ENCODE measurements at places on chromosomes 6 and 20. TPM values are rescaled to one million over a fixed set of nuclear protein-coding genes. Genes with fewer than 3 reads are reported as not detected.

GRCh38 chr20:64067733-64068307 is 4.8 kb downstream of the TCEA2 start:
- no peak for DNase-seq
- H3K27ac ChIP-seq, result no peak overlapping the region
- H3K4me3 ChIP-seq, result no peak overlapping the region
- no peaks in the 10 kb centered on the region for H3K36me3 ChIP-seq
- no peaks in the 10 kb centered on the region for H3K27me3 ChIP-seq

The HDGFL1 gene
- total RNA-seq, result not detected

GRCh38 chr6:154962753-154963152 is 32.4 kb upstream of the TIAM2 start:
- no peak overlapping the region for H3K4me3 ChIP-seq
- H3K27ac ChIP-seq, result peak overlapping the region; percentile 88
- peak; percentile 23 for DNase-seq
- H3K4me1 ChIP-seq, result peaks cover 15% of the 10 kb centered on the region
- H3K36me3 ChIP-seq, result no peaks in the 10 kb centered on the region

DNA sequence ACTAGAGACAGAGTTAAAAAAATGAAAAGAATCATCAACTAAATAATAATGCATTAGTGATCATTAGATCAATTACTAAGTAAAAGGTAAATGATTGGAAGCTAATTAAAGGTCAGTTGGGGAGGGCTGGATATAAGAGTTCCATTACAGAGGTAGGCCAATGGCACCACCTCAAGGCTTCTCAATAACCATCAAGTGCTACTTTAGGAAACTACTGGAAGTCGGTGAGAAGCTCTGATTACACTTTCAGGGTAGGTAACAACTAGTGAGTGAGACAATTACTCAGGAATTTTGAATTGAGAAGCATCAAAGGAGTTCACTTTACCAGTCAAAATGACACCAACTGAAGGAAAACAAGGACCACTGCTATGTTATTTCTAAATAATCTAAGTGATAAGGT is 90.2 kb upstream of the HDAC2 start:
- no peak overlapping the region for H3K27ac ChIP-seq
- H3K4me1 ChIP-seq, result no peaks in the 10 kb centered on the region
- H3K36me3 ChIP-seq, result no peaks in the 10 kb centered on the region
- no peak overlapping the region for H3K4me3 ChIP-seq
- no peak for DNase-seq
- H3K27me3 ChIP-seq, result no peaks in the 10 kb centered on the region

DNA sequence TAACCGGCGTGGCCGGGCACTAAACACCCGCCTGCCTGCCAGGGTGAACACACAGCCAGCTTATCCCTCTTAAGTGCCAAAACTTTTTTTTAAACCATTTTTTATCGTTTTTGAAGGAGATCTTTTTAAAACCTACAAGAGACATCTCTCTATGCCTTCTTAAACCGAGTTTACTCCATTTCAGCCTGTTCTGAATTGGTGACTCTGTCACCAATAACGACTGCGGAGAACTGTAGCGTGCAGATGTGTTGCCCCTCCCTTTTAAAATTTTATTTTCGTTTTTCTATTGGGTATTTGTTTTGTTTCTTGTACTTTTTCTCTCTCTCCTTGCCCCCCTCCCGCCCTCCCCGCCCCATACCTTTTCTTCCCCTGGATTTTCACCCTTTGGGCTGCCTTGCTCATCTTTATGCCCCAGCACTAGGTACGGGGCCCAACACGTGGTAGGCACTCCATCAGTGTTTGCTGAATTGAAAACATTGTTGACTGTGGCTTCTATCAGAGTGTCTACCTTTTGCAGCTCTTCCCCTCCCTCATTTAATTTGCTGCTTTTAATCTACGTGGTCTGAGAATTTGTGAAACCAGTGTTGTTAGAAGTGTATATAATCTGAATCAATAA is 1.5 kb downstream of the ZCCHC3 start:
- H3K4me1 ChIP-seq, result peaks cover 40% of the 10 kb centered on the region
- peak overlapping the region; percentile 92 for H3K4me3 ChIP-seq
- H3K27ac ChIP-seq, result peak overlapping the region; percentile 100
- DNase-seq, result no peak

The SRSF12 gene
- 7.3 TPM for total RNA-seq

The HLA-DPA1 gene
- 2.6 TPM for total RNA-seq

- H3K4me1 ChIP-seq, result no peaks in the 10 kb centered on the region
- H3K36me3 ChIP-seq, result no peaks in the 10 kb centered on the region
- H3K27ac ChIP-seq, result no peak overlapping the region
- no peak overlapping the region for H3K4me3 ChIP-seq
- no peak for DNase-seq
Measured at GRCh38 chr20:60048634-60049521, 90.7 kb downstream of the CDH26 start.

- no peak for DNase-seq
- H3K36me3 ChIP-seq, result no peaks in the 10 kb centered on the region
- no peaks in the 10 kb centered on the region for H3K27me3 ChIP-seq
- no peak overlapping the region for H3K27ac ChIP-seq
Measured at GRCh38 chr6:47161176-47161687, 119.1 kb upstream of the ADGRF1 start.

DNA sequence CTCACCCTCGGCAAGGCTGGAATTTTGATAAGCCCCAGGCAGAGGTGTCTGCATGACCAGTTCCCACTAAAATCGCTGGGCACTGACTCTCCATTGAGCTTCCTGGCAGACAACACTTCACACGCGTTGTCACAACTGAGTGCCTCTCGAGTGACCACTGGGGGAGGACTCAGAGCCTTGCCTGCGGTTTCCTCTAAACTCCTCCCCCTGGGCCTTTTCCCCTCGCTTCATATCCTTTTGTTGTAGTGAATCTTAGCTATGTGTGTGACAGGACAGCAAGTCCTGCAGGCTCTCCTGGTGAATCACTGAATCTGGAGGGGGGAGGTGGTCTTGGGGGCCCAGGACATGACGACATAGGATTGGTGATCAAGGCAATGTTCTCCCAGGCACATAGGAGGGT is 670.8 kb downstream of the PRKN start:
- no peak overlapping the region for H3K4me3 ChIP-seq
- no peak overlapping the region for H3K27ac ChIP-seq
- H3K27me3 ChIP-seq, result no peaks in the 10 kb centered on the region
- H3K36me3 ChIP-seq, result no peaks in the 10 kb centered on the region
- H3K4me1 ChIP-seq, result no peaks in the 10 kb centered on the region
- DNase-seq, result peak; percentile 28

The NRN1 gene
- total RNA-seq, result not detected

The SIM1 gene
- 0.30 TPM for total RNA-seq

DNA sequence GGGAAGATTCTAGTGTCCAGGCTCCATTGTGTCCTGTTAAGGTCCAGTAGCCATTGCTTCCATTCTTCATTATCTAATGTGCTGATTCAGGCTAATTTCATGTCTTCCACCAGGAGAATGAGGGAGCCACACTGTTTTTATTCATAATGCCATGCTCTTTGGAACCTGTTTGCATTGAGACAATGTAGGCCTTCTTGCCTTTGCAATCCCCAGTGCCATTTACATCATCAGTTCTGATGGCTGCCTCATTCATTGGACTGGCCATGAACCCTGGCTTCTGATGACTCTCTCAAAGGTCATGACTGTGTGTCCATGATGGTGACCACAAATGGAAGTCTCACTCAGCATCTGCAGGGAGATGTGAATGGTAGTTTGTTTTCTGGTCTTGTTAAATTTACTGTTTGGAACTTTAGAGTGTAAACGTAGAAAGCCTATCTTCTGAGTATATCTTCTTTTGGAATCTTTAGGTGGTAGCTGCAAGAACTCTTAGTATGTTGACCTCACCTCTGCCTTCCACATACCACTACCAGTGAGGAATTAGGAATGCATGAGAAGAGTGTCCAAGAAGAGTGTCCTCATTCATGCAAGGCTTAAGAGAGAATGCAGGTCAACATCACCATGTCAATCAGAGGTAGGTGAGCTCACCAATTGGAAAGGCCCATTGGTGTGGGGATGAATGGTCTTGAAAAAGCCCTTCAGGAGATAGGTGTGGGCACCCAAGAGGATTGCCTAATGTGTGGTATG is 42.9 kb upstream of the ZFP64 start:
- H3K4me1 ChIP-seq, result peaks cover 9% of the 10 kb centered on the region
- no peaks in the 10 kb centered on the region for H3K36me3 ChIP-seq
- no peak for DNase-seq
- no peaks in the 10 kb centered on the region for H3K27me3 ChIP-seq
- H3K27ac ChIP-seq, result no peak overlapping the region

GRCh38 chr20:1118004-1118335 is 432 bp upstream of the PSMF1 start:
- no peak for DNase-seq
- H3K27me3 ChIP-seq, result no peaks in the 10 kb centered on the region
- peak overlapping the region; percentile 61 for H3K27ac ChIP-seq
- peaks cover 19% of the 10 kb centered on the region for H3K4me1 ChIP-seq

DNA sequence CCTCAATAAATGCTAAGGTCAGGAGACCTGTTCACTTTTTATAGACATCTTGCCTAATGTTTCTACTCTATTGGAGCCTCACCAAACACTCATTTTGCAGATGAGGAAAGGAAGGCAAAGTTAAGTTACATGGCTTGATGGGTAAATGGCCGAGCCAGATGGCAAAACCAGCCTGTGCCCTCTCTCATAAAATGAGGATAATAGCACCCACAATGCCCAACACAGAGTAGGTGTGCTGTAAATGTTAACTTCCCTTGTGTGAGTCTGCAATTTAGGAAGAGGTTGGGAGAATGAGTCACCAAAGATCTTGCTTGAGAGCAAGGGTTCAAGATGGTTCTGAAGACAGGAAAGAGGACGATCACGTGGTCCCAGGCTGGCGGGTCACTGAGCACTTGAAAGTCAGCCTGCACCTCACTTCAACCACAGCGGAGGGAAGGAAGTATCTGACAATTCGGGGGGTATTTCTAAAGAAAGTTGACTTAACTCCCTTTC is 3.3 kb downstream of the KCNK5 start:
- H3K4me1 ChIP-seq, result peaks cover 42% of the 10 kb centered on the region
- no peaks in the 10 kb centered on the region for H3K36me3 ChIP-seq
- no peak overlapping the region for H3K4me3 ChIP-seq

DNA sequence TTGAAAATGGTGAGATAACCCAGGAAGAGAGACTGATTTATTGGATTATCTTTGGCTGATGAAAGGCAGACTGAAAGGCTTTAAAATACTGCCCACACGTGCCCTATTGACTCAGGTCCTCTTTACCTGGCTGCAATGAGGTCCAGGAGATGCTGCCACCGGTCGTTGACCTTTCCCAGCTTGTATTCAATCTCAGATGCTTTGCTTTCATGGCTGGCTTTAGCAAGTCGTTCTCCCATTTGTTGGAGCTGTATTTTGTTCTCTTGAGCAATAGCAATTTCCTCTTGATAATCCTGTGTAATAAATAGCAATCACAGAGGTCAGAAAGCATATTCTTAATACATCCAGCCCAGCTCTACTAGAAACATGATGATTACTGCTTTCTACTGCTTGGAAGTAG is 368.8 kb downstream of the ESR1 start:
- no peaks in the 10 kb centered on the region for H3K4me1 ChIP-seq

- no peak overlapping the region for H3K4me3 ChIP-seq
- no peak overlapping the region for H3K27ac ChIP-seq
- H3K36me3 ChIP-seq, result no peaks in the 10 kb centered on the region
- DNase-seq, result no peak
Measured at GRCh38 chr6:92109256-92109655, 1310.1 kb downstream of the EPHA7 start.

The NOTCH4 gene
- 5.0 TPM for total RNA-seq

DNA sequence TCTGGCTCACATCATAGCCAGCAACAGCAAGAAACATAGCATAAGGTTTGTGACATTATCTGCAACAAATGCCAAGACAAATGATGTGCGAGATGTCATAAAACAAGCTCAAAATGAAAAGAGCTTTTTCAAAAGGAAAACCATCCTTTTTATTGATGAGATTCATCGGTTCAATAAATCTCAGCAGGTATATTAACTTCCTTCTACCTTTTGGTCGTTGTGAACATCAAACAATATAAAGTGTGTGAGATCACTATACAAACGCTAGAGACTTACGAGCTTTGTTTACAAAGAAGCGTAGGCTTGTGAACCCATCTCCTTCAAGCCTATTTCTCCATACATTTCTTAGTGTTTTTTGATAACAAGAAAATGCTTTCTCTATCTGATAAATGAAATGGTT is 3.5 kb downstream of the WRNIP1 start:
- H3K27ac ChIP-seq, result no peak overlapping the region
- no peak overlapping the region for H3K4me3 ChIP-seq
- peaks cover 32% of the 10 kb centered on the region for H3K4me1 ChIP-seq

DNA sequence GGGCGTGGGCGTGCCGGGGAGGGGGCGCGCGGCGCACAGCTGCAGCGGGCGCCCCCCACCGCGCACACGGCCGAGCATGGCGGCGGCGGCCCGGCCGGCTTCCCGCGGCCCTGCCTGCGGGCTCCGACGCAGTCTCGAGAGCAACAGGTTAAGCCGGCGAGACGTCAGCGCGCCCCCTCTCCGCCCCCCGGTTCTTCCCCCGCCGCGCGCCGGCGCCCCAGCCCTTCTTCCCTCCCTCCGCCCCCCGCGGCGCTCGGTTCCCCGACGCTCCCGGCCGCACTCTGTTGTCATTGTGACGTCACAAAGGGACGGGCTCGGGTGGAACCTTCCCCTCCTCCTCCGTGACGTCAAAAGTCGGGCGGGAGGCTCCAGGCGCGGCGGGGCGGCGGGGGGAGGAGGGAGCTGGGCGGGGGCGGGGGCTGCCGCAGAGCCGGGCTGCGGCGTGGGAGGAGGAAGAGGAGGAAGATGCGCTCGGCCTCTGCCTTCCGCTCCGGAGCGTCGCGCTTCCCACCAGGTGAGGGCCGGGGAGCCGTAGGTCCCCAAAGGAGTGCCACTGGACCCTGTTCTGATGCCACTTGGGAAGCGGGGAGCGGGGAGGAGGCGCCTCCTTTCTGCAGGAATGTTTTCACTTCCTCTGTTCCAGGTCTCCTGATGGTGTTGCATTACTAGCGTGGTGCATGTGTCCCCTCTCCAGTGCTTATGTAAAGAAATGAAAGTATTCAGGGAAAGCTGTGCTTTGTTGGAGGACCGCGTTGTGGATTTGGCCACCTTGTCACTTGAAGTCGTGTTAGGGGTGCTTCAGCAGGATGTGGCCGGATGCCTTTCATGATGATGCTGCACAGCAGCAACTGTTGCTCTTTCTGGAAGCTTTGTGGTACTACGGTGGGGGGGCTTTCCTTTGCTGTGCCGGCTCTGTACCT is 2.8 kb downstream of the JARID2 start:
- peak; percentile 99 for DNase-seq
- H3K4me3 ChIP-seq, result peak overlapping the region; percentile 71
- no peaks in the 10 kb centered on the region for H3K36me3 ChIP-seq
- peaks cover 9% of the 10 kb centered on the region for H3K4me1 ChIP-seq
- peak overlapping the region; percentile 85 for H3K27ac ChIP-seq

- no peaks in the 10 kb centered on the region for H3K4me1 ChIP-seq
- no peak for DNase-seq
- H3K27ac ChIP-seq, result no peak overlapping the region
- no peaks in the 10 kb centered on the region for H3K36me3 ChIP-seq
- H3K4me3 ChIP-seq, result no peak overlapping the region
Measured at GRCh38 chr6:109279628-109280027, 102.6 kb downstream of the CD164 start.

DNA sequence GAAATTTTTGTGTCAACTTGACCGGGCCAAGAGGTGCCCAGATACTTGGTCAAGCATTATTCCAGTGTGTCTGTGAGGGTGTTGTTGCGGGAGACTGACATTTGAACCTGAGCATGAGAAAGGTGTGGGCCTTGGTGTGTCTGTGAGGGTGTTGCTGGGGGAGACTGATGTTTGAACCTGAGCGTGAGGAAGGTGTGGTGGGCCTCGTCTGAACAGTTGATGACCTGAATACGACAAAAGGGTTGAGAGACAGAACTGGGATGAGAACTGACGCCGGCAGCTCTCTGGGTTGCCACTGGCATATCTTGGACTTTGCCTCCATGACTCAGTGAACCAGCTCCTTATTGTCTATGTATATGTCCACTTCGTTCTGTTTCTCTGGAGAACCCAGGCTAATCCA is 240.5 kb downstream of the ERMARD start:
- H3K4me1 ChIP-seq, result no peaks in the 10 kb centered on the region
- DNase-seq, result no peak
- no peak overlapping the region for H3K4me3 ChIP-seq
